Activated CD4-positive, alpha-beta T cell treated with anti-CD3 and anti-CD28 coated beads, Interleukin-2, amount 50 U/mL, for 24 hours (primary cell): ENCODE measurements at places on chromosomes 6 and 20.

GRCh38 chr6:124223611-124224345 lies 420.1 kb downstream of the NKAIN2 start:
- no peak for DNase-seq

DNA sequence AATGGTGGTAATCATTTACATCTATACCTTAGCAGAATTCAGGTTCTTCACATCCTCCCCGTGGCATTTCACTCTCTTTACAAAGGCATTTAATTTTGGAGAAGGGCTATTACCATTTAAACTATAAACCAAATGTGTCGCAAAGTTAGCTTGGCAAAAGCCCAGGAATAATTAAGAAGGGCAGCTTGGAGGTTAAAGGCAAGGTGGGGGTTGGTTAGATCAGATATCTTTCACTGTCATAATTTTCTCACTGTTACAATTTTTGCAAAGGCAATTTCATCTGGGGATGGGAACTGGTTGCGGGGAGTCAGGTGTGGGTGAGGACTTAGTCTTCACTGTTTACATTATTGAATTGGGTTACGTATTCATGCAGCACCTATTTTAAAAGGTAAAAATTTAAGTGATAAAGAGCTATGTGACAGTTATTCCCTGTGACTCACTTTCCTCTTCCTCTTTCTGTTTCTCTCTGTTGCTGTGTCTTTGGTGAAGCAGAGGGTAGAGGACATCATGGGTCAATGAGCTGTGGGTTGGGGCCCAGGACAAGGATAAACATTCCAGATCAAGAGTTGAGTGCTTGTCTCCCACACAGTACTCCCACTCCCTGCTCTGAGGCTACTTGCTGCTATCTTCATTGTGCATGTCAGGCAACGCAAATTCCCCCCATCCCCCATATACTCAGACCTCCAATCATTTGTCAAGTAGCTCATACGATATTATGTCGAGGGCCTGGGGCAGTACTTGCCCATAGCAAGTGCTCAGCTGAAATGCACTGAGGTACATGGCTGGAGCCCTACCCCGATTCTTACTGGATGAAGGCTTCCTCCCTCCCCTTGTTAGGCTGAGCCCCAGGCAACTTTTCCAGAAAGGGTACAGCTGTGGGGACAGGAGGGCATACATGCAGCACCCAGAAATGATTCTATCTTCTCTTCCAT lies 223.1 kb upstream of the MYLIP start:
- no peak for DNase-seq

- DNase-seq = no peak
Observed at GRCh38 chr6:75109765-75110164, 96.1 kb downstream of the COL12A1 start.

DNA sequence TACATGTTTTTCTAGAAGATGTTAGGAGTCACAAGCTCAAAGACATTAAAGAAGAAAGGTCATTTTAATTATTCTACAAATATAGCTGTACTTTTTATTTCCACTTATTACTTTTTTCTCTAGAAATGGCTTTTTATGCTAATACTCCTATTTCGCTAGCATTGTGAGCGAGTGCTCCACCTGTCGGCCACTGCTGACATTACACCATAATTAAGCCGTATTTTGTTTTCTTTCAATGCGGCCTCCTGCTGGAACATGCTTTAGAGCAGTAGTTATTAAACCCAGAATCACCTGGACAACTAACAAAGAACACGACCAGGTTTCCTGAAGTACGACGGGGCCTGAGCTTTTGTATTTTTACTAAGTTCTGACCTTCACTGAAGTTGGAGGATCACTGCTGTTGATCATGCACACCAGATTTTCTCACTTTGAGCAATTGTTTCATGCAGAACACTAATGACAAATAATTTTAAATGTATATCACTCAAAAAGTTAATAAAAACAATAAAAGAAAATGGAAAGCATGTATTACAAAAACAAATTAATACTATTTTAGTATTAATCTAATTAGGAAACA lies 74.1 kb upstream of the PAK5 start:
- DNase-seq = no peak

DNA sequence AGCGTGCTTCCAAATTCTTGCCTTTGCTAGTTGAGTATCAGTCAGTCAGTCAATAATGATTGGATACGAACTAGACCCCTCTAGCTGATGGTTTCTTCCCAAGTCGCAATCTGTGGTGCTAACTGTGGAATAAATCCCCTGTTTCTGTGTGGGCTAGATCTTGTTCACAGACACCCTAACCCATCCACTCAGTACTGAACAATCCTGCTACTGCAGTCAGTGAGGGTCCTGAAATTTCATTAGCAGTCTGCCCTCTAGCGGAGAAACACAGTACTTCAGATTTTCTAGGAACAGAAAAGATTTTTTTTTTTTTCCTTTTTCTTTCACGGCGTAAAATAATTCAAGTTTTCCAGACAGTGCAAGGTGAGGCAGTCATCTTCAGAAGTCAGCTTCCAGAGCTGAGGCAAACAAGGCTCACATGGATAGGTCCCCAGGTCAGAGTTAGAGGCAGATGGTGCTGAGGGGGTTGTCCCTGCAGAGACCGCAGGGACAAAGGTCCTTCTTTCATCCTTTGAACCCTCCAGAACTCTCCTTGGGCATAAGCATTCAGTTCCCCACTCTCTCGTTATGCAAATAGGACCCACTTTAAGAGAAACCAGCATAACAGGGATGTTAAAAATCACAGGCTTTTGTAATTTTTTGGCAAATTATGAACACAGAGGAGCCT lies 119.6 kb downstream of the SCML4 start:
- DNase-seq = no peak

DNA sequence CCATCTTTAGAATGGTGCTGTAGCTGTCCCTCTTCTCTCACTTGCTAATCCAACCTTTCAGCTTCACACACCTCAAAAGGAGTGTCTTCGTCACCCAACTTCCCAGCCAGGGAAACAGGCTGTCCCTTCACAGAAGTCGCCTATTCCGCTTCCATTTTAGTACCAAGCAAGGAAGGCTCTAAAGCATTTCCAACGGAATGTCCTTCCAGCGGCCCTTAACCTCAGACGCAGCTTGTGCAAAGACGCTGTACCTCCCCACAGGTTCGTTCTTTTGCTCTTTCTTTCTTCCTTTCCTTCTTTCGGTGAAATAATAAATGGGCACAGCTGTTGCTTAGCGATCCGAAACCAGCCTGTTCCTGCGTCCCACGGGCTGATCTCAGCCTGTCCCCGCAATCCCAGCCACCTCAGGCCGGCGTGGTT lies 1.5 kb downstream of the PTPRT start:
- no peak for DNase-seq

DNA sequence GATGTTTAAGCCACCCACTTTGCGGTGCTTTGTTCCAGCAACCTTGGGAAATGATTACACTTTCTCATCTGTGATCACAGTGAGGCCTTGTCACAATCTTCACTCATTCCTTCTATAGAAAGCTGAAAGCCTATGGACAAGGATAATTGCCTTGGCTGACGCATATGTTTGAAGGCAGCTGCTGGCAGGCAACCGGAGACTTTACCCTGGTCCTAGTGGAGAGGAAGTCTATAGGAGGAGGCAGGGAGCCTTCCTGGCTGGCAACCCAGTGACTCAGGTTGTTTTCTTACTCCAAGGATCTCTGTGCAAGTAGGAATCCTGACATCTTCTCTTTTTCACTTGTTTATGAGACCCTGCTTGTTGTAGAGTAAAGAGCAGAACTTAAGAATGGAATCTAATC lies 34.1 kb upstream of the ESR1 start:
- DNase-seq = no peak

GRCh38 chr6:125117818-125118217 lies 35.8 kb upstream of the TPD52L1 start:
- no peak for DNase-seq

- no peak for DNase-seq
Observed at GRCh38 chr20:57047281-57048026, 219.0 kb downstream of the BMP7 start.

DNA sequence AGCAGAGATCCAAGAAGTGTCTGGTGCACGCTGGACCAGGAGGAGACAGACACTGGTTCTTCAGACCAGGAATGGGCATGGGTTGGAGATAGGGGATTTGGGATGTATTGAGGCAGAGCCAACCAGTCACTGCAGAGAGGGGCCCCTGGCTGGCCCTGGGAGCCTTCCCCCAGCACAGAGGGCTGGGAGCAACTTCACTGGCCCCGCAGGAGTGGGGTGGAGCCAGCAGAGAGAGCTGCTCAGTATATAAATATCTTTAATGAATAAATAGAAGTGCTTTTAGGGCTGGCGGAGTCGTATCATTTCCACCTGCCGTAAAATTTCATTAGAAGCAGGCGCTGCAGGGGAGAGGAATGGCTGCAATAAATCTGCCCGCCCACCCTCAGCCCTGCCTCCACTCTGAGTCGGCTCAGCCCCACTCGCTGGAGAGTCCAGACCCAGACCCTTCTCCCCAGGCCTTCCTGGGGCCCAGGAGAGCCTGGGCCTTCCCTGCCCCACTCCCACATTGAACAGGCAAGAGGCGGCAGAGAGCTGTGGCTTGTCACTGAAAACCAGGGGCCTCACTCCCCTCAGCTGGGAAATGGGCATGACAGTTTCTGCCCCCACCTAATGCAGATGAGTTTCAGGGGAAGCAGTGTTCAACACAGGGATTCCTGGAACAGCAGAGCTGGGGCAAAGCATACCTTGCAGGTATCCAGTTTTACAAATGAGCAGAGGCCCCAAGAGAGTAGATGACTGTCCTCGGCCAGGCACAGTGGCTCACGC lies 23.9 kb upstream of the VSTM2L start:
- no peak for DNase-seq

- DNase-seq = peak; percentile 35
Observed at GRCh38 chr20:62617711-62618483, 24.4 kb upstream of the SLCO4A1 start.

DNA sequence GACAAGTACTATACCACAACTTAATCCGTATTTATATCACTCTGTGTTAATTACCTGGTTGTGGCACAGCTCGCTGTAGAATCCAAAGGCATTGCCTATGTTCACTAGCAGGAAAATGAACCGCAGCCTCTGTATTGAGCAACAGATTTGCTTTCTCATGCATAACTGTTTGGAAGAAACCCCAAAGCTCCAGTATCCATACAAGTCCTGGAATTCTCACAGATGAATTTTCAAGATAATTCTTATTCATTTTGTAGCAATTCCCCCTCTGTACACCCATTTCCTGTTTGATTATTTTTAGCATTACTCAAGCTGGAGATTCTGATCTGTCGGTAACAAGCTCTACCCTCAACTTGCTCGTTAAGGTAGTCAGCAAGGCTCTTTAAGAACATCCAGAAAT lies 63.5 kb downstream of the STMND1 start:
- no peak for DNase-seq

DNA sequence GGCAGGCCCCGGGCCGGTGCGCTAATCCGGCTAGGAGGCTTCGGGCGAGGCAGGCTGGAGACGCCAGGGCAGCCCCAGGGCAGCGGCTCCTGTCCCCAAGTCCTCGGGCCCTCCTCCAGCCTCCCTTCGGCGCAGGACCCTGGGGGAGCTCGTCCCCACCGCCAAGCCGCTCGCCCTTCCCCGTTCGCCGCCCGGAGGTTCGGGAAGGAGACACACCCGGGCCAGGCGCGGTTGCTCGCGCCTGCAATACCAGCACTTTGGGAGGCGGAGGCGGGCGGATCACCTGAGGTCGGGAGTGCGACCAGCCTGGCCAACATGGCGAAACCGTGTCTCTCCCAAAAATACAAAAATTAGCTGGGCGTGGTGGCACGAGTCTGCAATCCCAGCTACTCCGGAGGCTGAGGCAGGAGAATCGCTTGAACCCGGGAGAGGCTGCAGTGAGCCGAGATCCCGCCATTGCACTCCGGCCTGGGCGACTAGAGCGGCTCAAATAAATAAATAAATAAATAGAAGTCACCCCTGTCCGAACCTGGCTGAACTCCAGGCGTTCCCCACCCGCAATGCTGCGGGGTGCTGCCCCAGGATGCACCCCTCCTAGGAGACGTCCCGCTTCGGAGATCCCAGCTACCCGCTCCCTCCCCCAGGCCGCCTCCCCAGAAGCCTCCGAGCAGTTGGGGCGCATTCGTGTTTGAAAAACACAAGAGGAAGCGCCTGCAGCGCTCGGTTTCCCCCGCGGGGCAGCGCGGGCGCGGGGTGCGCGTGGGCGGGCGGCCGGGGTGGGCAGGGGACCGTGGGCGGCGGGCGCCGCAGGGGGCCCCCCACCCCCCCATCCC lies 27.5 kb downstream of the SERPINB9 start:
- no peak for DNase-seq

DNA sequence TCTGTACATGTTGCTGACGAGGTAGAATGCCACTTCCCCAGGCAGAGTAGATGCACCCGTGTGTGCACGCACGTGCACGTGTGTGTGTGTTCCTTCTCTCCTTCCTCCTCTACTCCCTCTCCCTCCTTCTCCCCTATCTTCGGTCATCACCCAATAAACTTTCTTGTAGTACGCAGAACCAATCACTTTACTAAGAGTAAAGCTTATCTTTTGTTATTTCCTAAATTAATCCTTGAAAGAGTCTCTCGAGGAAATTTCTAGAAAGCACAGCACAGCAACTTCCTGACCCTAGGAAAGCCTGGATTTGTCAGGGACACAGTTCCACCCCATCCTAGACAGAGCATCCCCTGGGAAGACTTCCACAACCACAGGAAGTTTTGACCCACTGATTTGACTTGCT lies 166.1 kb downstream of the ZDHHC14 start:
- no peak for DNase-seq

DNA sequence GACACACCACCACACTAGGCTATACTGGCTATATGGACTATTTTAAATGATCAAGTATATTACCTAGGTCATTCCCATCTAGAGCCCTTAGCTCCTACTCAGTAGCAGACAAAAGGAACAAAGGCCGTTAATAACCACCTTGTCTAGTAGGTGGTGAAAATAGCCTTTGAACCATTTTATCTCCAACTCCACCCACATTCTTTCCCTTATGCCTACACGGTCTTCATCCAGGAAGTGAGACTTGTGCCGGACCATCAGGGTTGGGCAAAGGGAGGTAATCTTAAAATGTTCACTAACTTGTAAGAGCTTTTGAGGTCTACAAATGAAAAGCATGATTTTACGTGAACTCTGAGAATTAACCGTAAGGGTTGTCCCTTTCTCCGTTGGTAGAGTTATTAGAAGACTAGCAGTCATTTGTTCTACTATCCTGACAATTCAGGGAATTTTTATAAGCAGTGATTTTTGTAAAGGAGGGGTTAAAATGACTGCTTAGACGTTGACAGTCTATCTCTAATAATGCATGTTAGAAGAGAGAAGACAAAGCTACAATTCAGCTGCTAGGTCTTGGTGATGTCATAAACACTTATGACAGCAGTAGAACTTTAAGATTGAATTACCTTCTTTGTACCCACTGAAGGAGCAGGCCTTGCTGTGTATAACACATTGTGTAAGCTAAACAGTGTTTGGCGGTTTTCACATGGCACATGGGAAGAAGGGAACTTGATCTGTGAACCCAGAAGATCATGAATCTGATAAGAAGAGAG lies 371.8 kb upstream of the JAG1 start:
- DNase-seq = no peak

DNA sequence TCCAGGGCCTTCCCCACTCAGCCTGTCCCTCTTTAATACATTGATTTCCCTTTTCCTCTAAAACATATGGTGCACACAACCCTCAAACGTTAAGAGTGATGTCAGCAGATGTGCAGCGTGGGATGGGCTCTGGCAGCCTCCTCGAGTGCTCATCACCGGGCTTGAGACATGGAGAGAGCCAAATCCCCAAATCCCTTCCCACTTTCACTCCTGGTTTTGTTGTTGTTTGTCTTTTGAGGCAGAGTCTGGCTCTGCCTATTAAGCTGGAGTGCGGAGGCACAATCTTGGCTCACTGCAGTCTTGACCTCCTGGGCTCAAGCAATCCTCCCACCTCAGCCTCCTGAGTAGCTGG lies 5.8 kb upstream of the PLTP start:
- DNase-seq = no peak

GRCh38 chr6:136975089-136975715 lies 53.1 kb downstream of the SLC35D3 start:
- DNase-seq = no peak
